Stimulated activated naive CD8-positive, alpha-beta T cell treated with anti-CD3 and anti-CD28 coated beads, Interleukin-15, amount 100 ng/mL, for 72 hours (primary cell): ENCODE measurements at places on chromosomes 13 and 19.

GRCh38 chr19:55460670-55461258, 678 bp downstream of the ISOC2 start:
- DNase-seq, result peak; percentile 47

GRCh38 chr19:48216933-48217332, 38.8 kb downstream of the CARD8 start:
- DNase-seq, result no peak

DNA sequence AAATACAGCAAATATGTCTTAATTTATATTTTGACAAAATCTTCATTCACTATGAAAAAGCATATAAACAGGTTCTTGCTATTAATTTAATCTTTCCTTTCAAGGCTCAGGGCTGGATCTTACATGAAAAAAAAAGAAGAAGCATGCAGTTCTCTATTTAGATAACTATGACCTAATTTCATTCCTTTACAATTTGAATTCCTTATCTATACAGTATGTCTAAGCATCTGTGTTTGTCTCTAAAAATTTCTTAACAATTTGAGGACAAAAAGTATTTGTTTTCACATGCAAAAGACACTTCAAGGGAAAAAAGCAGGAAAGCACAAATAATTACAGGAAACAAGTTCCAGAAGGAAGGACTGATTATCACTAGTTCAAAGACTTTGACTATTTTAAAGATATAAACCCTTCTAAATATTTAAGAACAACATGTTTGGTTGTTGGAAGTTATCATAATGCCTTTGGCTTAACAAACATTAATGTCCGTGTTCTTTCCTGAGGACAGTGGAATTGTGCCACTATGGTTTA, 157.5 kb downstream of the TBC1D4 start:
- no peak for DNase-seq

- no peak for DNase-seq
Observed at GRCh38 chr19:46872967-46873366, 12.2 kb downstream of the ARHGAP35 start.

DNA sequence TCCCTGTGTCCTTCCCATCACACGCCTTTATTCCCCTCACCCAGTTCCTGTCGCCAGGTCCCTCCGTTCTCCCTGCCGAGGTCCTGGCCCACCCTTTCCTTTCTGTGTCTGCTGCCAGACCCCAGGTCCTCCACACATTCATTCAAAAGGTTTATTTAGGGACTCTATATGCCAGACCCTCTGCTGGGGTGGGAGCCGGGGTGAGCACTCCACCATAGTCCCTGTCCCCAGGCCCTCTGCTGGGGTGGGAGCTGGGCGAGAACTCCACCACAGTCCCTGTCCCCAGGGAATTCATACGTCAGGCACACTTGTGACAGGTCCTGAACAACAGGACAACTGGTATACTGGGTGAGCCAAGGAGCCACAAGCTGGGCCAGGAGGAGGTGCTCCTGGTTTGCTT, 34.4 kb upstream of the TUBGCP3 start:
- no peak for DNase-seq

- DNase-seq, result no peak
Observed at GRCh38 chr19:43731846-43732245, 16.0 kb downstream of the IRGC start.

- no peak for DNase-seq
Observed at GRCh38 chr19:39842693-39843435, 3.3 kb downstream of the FBL start.

GRCh38 chr13:89701913-89702312, 1645.6 kb upstream of the MIR17HG start:
- DNase-seq, result no peak

DNA sequence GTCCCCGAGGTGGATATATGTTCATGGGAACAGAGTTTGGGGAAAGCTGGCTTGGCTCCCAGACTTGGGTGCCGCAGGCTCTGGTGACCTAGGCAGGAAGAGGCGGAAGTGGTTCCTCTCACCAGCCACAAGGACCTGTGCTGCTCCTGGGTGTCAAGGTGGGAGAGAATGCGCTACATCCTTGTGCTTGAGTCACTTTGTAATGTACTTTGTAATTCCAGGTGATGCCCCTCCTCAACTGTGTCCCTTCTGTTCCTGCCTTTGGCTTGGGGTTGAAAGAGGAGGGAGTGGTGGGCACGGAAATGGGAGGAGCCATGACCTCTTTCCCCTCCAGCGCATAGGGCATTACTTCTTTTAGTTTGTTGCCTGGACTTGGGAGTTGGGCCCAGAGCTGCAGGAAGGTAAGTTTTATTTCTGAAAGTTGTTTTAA, 10.9 kb downstream of the GARRE1 start:
- DNase-seq, result no peak

DNA sequence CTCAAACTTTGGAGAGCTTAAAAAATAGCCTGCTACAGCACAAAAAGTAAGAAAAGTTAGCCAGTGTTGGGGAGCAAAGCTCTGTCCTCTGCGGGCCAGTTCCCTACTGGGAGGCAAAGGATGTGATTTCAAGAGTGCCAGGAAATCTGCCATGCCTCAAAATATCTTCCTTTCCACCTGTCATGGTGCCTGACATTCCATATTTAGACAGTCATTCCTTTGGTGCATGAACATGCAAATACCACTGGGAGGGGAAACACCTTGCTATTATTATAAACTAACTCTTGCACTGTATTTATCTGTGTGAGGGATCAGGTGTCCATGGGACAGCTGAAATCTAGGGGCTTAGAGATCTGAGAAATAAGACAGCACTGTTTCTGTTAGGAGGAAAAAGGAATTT, 10.3 kb downstream of the FREM2 start:
- no peak for DNase-seq

- no peak for DNase-seq
Observed at GRCh38 chr19:7535998-7536695, 630 bp downstream of the PNPLA6 start.

GRCh38 chr13:23510544-23510916, 59.7 kb upstream of the TNFRSF19 start:
- no peak for DNase-seq

DNA sequence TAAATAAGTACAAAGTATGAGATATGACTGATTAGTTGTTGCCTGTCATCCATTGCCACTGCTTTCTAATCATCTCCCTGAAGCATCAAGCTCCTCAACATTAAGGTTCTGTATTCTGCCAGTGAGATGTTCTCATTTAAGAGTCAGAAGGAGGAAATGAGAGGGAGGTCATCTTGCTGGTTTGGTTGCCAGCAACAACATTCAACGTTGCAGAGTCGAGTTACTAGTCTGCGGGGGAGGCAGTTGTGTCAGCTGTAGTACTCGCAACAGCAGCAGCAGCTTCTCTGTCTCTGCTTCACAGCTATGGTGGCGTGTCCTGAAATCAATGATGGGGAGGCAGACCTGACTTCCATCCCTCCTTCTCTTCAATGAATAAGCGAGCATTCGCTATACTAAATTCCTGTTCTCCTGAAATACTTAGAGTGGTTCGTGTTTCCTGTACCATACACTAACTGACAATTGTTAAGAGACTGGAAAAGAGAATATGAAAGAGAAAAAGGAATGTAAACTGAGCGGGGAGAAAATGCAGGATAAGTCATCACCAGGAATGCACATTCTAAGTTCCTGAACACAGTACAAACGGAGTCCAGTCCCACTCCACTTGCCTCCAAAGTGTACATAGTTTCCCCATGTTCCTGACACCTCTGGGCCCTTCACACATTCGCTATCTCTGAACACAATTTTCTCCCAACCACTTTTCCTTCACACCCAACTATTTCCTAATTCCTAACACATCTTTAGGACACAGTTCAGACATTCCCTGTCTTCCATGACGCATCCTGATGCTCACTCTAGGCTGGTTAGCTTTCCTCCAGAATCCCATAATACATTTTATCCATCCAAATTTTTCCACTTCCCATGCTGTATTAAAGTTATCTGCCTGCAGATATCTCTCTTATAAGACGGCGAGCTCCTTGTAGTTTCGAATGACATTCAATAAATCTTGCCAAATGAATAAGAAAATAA, 263.0 kb downstream of the KLF12 start:
- DNase-seq, result no peak

DNA sequence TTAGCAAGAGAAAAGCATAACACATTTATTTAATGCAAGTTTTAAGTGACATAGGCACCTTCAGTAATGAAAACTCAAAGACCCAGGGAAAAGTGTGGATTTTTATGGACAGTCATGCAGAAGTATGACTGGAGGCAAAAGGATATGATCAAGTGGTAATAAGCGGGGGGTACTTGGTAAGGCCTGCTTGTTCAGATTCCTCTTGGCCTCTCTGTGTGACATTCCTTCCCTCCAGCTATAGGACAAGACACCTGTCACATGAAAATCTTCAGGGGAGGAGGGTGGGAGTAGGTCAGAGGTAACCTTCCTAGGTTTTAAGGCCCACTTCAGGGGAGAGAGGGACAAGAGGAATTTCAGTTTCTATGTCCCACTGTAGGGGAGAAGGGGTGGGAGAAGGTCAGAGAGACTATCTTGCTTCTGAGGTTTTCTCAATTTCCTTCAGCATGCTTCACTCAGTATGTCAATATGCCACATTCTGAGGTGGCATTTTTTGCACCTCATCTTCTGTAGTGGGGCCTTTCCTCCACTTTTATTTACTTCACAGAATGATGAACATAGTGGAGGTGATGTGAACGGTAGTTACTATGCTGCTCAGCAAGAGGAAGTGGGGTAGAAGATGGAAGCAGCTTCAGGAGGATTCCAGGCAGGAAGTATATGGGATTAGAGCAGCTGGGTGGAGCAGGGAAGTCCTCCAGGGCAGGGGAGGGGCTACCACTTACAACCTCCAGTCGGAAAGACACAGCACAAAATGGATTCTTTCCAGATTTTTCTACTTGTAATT, 73.2 kb upstream of the RFC3 start:
- no peak for DNase-seq

- no peak for DNase-seq
Observed at GRCh38 chr13:97214921-97215320, 7.2 kb upstream of the MBNL2 start.

DNA sequence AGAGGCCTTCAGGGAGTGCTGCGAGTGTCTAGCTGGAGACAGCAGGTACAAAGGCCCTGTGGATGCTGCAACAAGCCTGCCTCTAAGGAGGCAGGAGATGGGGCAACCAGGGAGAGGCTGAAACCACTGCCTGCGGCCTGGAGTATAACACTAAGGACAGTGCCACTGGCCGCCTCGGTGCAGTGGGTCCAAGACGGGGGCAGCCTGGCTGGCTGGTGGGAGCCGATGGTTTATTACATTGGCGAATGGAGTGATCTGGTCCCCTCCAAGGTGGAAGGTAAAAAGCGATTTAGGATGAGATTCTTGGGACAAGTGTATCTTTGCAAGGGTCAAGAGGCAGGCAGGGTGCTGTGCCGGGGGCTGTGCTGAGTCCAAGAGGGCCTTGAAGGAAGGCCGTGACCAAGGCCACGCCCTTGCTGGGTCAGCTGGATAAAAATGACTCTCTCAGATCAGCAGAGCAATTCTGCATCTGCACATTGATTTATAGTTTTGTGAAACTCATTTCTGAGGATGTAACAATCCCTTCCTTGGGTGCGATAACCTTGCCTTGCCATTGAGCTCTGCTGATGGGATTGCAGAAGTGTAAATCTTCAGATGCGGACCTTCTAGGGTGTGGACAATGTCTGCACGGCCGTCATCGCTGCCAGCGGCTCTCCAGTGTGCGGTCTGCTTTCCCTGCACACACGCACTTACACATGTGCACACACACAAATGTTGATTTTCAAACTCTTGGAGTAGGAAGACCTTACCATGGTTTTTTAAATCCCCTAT, 6.0 kb downstream of the TMEM255B start:
- DNase-seq, result no peak

DNA sequence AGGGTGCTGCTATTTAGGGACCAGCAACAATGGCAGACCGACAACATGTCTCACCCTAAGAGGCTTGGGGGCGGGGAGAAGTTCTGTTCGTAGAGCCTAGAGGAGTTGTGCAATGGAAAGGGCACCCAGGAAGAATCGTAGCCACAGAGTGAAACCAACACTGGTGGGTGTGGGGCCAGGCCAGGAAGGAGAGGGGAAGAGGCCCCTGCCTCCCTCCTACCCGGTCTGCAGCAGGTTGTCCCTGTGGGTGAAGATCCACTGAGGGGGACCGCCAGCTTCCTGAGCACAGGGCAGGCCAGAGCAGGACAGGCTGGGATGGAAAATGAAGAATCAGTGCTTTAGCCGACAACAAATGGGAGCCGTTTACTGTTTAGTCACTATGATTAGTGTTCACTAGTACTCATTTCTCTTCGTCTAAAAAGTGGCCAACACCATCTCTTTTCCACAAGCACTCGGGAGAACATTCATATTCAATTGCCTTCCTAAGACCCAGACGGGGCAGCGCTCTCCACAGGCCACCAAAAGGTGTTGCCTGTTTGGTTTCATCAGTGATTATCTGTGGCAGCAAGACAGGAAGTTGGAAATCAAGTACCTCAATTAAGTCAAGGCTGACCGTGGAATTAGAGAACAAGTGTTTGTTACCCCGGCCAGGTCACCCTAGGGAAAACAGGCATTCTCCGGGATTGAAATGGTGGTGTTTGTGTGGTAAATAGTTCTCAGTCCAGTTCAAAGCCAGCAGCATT, 1.1 kb upstream of the ATP11A start:
- DNase-seq, result peak; percentile 37

- DNase-seq, result peak; percentile 25
Observed at GRCh38 chr19:23771316-23771715, 12.6 kb upstream of the ZNF681 start.

DNA sequence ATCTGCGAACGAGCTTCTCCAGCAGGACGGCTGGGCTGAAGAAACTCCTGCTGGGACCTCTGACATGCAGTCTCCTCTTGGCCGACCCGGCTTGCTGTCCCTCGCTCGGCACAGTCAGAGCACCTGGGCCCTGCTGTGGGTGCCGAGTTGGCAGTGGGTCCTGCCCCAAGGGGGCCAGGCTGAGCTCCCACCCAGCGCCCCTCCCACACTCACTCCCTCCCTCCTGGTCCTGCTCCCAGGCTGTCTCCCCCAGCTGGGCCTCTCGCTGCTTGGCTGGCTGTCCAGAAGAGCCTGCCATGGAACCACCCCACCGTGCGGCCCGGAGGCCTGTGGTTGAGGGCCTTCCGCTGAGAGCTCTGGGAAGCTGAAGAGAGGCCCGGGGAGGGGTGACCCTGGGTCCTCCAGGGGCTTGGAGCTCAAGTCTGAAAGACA, 6.0 kb downstream of the AKT2 start:
- DNase-seq, result no peak

GRCh38 chr19:10832939-10833296, 3.1 kb downstream of the TMED1 start:
- DNase-seq, result no peak

DNA sequence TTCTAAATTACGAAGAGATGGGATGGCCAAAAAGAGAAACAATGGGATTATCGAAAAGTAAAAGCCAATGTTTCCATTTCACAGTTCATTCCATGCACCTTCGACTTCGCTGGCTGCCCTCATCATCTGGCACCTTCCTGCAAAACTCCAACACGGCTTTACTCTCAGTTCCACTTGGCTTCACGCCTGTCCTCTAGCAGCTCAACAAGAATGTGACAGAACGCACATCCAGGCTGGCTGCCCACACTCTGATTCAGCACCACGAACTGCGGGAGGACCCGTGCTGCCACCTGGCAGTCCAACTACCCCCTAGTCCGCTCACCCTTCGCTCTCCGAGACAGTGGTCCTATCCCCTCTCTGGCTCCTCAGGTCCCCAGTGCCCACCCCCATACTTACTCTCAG, 11.7 kb downstream of the ATP7B start:
- no peak for DNase-seq
